ENCODE measurements at places on chromosomes 12 and 14.
A peak's percentile ranks its signal among the peaks of the same experiment; 100 is the strongest.

DNA sequence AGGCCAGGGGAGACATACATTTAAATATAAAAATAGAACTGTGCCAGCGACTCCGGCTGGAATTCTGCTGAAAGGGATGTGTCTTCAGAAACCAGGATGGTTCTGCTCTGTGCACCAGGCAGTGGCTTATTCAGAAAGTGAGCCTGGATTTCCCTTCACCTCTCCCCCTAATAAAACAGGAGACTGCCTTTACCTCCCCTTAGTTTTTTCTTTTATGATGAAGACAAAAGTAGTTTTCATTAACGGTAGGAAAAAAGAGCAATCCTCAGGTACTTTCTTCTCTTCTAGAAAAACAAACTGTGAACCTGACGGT lies 346 bp downstream of the SLC7A8 start:
- no peak for DNase-seq

DNA sequence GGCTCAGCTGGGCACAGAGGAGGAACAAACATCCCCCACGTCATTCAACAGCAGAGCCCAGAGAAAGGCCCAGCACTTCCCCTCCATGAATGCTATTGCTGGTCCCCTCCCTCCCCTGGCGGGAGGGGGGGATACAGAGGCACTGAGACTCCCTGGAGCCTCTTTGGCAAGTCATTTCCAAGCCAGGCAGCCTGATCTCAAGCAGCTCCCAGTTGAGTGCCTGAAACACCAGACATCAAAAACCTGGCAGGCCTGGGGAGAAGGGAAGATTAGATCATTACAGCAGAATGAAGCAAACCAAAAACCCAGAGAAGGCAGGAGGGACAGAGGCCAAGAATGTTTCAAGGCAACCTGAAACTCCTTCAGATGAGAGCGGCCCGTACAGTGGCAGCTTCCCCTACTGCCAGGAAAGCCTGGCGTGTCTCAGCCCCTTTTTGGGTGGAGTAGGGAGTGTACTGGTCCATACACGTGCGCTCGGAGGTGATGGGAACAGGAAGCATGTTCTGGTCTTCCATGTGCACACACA lies 92.1 kb downstream of the LRRC74A start:
- no peak for DNase-seq

DNA sequence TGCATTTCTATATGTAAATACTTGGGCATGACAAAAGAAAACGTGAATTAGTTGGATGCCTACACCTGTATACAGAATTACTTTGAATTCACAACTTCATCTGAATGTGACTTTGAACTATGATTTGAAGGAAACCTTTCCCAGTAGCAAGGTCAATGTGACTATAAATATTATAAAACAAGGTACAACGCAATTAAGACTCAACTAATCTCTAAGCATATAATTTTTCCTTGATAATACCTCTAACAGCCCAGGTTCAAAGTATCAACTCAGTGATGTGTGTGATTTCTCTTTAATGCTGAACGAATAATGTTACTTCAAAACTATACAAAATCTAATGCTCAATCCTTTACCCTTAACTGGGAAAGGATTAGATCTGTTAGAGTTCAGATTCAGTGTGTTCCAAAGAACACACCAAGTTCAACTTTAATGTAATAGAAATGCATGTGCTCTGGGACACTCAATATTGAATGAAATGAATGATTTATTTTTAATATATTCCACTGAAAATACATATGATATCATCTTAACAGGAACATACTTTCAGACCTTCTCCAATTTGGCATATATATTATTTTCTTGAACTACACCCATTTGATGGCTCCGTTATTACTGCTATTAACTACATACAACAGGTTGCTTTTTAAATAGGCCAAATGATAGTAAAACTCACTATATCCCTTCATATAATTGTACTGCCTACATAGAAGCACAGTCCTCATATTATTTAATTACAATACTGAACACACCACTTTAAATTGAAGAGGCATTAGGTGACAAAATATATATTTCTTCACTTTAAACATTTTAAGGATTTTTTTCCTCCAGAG lies 40.1 kb upstream of the MTERF2 start:
- no peak for DNase-seq

- DNase-seq = no peak
These were observed 155.4 kb downstream of the C12orf75 start for GRCh38 chr12:105485921-105486320.

GRCh38 chr12:54135621-54136350 lies 53.0 kb downstream of the SMUG1 start:
- DNase-seq = no peak

DNA sequence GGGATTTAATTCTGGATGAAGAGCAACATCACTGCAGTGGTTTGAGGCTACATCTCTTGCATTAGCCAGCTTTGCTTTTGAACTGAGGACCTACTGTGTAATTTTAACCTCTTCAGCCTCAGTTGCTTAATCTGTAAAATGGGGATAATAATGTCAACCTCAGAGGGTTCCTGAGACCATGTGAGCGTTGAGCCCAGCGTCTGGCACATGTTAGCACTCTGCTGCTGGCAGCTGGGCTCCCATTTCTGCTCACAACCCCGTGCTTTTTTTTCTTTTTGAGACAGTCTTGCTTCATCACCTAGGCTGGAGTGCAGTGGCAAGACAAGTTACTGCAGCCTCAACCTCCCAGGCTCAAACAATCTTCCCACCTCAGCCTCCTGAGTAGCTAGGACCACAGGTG lies 31.6 kb downstream of the TESC start:
- no peak for DNase-seq

- DNase-seq = no peak
These were observed 118.3 kb downstream of the DAAM1 start for GRCh38 chr14:59306775-59307174.

DNA sequence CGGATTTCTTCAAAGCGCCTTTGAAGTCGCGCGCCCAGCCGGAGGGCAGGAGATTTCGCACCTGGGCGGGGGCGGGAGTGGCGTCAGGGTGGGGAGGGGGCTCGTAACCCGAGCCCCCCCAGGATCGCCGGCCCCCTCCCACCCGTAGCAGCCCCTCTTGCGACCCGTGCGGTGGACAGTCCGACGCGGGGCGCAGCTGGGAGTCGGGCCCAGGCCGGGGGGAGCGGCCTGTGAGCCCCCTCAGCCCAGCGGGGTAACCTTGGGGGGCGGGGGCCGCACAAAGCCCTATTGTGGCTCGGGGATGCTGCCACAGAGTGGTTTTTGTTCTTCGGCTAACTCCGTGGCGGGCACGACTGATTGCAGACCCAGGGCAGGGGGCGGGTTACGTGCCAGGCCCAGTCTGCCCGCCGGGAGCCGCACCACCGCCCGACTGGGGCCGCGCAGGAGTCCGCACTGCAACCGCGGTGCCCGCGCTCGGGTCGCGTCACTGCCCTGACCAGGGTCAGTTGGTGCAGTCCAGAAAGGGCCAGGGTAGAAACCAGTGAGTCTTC lies 4.2 kb upstream of the AAAS start:
- peak; percentile 27 for DNase-seq

DNA sequence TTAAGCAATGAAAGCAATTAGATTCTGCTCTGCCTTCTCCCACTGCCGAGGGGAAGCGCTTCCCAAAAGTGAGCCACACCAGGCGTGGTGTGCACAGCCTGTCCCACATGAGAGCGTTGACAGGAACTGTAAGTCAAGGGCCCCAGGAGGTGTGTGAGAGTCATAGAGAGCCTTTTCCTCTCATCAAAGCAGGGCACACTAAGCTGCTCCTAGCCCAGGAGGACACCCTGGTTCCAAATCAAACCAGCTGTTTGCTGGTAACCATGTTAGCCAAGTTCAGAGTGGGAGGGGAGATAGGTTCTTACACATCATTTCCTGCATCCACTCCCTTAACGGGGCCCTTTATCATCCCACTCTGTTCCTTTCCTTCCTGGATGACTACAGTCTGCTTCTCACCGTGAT lies 98.3 kb downstream of the SPTSSA start:
- DNase-seq = no peak

- DNase-seq = no peak
These were observed 70.5 kb downstream of the ANKS1B start for GRCh38 chr12:99914206-99914605.

- DNase-seq = no peak
These were observed 145.0 kb downstream of the RIMBP2 start for GRCh38 chr12:130571089-130571488.

Data from activated CD4-positive, alpha-beta T cell treated with anti-CD3 and anti-CD28 coated beads, Interleukin-10, Interleukin-2, amounts not matched to agents 100 ng/mL and 50 ng/mL, durations not matched to agents 16 hours and 8 hours (primary cell).